Upper lobe of right lung (tissue), 1 donor: ENCODE measurements at places on chromosomes 6 and 20.

DNA sequence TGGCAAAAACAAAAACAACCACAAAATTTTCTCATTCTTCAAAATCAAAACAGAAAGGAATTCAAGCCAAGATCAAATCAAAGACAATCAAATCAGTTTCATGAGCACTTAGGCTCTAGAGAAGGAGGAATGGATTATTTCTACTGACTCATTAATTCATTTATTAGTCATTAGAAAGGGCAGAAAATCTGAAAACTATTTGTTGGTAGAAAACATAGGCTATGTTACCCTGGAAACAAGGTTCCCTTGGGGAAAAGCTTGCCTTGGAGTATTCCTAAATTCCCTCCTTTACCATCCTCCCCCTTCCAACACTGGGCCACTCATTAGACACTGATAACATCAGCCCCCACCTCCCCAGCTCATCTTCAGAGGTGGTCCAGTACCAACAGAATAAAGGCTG lies 17.5 kb downstream of the KIF16B start:
- no peak for DNase-seq

GRCh38 chr6:155223646-155224451 lies 40.0 kb upstream of the CLDN20 start:
- DNase-seq: no peak

DNA sequence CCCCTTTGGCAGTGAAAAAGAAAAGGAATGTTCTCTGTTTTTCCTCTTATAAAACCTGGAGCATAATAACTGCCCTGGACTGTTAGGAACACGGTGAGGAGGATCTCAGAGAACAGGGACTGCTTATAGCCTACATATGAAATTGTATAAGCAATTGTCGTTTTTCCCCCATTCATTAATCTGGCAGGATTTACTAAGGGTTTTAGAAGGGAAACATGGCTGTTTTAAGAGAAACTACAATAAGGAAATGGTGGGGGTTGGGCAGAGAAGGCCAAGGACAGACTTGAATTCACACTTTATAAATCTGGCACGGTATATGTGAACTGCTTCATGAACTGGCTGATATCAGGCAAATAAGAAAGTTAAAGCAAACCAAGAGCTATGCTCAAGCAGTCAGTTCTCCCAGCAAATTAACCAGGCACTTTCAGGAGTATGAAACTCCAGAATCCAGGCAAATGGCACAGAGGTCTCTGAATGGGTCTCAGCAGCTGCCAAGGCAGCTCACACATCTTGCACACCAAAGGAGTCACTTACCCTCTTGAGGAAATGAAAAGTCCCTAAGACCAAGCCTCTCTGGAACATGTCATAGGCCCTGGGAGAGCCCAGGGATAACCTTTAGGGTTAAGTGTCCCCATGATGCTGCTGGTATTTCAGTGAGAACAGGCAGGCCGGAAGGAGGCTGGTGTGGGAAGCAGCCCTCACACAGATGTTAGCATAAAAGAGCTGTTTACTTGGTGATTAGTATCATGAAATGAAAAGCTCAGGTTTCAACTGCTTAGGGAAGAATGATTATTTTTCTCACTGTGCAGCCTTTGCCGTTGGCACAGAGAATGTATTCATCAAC lies 260.5 kb upstream of the MARCKS start:
- no peak for DNase-seq

GRCh38 chr6:5030596-5031136 lies 26.8 kb upstream of the RPP40 start:
- DNase-seq: peak; percentile 81

DNA sequence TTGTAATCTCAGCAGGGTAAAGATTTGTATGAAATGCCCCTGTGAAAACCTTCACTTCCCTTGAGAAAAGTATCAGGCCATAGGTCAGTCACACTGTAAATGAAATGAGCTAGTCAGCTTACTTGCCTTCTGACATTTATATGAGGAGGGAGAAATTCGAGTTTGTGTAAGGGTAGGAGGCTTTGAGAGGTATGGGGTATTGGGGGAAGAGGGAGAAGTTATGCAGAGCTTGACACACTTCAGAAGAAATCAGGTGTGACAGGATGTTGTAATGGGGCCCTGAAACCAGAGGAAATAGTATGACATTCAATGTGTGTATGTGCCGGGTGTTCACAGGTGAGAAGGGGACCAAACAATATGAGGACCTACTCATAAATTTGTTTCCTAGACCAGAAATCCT lies 64.2 kb upstream of the CCN6 start:
- no peak for DNase-seq

GRCh38 chr20:14193885-14194284 lies 143.5 kb downstream of the FLRT3 start:
- DNase-seq: no peak

DNA sequence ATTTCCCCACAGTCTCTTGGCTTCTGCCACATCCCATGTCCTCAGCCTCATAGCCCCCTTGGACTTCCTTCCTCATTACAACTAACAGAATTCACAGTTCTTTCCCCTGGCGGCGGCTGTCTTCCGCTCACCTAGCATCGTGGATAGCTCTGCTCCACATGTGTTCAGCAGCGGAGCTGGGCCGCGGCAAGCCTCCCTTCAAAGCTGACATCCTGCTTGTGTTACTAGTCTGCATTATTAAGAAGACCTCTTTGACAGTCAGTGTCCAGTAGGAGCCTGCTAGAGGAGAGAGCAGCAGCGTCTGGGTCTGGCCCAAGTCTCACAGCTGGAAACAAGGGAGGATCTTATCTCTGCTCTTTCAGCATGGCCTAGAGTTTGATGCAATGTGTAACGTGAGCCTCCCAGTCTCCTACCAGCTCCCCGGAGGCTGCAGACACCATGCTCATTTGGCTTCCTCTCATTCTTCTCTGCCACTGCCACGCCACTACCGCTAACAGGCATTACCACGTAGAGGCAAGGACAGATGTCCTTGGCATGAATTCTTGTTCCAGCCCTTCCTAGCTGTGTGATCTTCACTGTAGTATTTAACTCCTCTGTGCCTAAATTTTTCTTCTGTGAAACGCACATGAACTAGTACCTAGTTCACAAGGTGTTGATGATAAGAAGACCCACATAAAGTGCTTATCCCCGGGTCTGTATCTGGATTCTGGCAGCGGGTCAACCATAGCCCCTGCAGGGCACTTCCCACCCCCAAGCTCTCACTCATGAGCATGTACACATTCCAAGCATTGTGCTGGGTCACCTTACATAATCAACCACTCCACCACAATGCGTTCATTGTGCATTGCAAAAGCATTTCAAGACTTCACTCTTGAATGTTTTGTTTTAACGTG lies 107.1 kb upstream of the BACH2 start:
- DNase-seq: no peak

DNA sequence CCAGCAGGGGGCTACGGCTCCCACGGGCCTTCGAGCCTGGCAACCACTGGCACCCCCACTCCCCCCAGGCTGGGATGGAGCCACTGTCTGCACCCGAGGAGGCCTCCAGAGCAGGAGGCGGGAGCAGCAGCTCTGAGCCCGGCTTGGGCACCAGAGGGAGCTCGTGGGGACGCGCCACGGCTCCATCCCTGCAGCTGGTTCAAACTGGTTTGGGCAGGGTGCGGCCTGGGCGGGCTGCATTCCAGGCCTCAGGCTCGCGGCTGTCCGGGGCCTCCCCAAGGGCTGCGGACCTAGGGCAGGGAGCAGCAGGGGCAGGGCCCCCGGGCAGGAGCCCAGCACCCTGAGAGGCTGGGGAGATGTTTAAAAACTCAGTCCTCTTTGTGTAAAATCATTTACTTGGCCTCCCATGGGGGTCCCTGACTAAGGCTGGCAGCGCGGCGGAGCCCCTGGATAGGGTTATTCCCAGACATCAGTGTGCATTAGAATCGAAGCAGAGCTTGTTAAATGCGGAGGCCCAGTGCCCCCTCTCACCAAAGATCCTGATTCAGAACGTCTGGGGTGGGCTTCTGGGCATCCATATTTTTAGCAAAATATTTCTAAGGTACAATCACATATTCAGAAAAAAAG lies 4.1 kb upstream of the BCAS4 start:
- DNase-seq: peak; percentile 96

GRCh38 chr20:36128463-36129159 lies 25.9 kb upstream of the EPB41L1 start:
- no peak for DNase-seq

DNA sequence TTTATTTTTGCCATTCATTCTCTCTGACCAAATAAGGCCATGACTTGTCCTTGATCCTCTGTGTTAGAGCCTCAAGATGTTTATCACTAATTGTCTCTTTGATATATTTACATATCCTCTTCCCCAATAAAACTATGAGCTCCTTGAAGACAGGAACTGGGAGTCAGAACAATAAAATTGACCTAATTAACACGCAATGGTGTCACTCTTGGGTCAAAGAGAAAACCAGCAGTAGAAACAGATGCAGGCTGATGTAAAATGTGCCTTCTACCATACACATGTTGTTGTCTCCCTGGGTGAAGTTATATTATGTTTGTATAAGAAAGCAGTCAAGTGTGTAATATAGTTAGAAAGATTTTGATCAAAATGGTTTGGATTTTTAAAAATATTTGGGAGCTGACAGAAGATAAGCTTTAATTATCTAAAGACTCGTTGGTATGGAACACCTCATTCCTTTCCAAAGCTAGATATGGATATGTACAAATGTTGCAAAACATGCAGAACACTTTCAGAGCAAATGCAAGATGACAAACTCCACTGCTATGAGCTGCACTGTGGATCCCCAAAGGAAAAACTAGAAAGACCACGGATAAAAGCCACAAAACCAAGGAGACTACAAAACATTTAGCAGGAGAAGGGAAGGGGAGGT lies 109.7 kb upstream of the STMND1 start:
- no peak for DNase-seq

GRCh38 chr6:33958526-33959328 lies 154.9 kb upstream of the MLN start:
- peak; percentile 58 for DNase-seq

DNA sequence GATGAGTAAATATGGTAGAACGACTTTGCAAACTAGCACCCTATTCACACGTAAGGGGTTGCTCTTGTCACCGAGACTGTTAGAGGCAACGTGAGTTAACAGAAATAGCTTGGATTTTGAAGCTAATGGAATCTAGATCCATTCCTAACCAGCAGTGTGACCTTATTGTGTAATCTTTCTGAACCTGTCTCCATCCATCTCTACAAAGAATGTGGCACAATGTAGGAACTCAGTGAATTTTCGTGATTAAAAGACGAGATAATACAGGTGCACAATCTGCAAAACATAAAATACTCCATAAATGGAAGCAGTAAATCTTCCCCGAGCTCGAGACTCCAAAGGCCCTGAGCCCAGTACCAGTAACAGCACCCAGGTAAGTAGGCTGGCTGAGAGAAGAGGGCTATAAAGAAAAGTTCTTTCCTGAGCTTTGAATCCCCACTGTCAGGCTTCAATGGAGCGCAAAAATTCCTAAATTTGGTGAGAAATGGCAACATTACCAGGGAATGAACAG lies 801 bp upstream of the KIFC1 start:
- DNase-seq: no peak

DNA sequence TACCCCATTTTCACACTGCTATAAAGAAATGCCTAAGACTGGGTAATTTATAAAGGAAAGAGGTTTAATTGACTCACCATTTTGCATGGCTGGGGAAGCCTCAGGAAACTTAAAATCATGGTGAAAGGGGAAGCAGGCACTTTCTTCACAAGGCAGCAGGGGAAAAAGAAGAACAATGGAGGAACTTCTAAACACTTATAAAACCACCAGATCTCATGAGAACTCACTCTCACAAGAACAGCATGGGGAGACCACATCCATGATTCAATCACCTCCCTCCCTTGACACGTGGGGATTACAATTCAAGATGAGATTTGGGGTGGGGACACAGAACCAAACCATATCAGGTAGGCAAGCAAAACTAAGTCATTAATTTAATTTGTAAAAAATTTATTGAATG lies 343.2 kb downstream of the FRK start:
- no peak for DNase-seq

DNA sequence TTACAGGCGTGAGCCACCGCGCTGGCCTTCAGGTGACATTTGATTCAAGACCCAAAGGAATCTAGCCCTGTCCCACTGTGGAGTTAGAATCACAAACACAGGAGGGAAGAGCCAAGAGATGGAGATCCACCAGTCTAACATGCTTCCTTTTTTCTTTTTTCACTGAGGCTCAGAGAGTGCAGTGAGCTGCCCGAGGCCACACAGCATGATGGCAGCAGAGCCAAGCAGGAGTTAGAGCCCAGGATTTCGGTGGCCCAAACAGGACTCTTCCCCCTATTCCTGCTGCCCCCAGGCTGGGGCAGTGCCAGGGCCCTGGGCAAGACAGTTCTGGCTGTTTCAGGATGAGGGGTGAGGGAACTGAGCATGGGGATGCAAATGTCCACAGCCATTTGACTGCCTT lies 8.1 kb upstream of the SPDEF start:
- DNase-seq: no peak

DNA sequence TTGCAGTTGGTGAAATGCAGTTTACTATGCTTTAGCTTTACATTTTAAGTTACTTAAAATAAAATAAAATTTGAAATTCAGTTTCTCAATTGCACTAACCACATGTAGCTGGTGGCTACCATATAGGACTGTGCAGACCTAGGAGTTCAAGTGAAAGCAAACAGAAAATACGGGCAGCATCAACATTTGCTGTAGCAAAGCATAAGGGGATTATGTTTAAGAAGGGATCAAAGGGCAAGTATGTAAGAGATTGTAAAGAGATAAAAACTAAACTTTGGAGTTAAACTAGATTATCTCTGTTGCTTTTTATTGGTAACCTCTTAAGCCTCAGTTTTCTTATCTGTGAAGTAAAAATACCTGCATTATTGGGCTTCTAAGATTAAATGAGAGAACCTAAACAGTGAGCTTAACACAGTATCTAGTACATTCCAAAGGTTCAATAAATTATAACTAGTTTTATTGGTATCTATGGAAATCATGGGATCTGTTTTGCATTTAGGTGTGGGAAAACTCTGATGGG lies 81.2 kb downstream of the SPTLC3 start:
- no peak for DNase-seq

- DNase-seq: no peak
Observed at GRCh38 chr6:33744895-33745546, 1.7 kb downstream of the IP6K3 start.

DNA sequence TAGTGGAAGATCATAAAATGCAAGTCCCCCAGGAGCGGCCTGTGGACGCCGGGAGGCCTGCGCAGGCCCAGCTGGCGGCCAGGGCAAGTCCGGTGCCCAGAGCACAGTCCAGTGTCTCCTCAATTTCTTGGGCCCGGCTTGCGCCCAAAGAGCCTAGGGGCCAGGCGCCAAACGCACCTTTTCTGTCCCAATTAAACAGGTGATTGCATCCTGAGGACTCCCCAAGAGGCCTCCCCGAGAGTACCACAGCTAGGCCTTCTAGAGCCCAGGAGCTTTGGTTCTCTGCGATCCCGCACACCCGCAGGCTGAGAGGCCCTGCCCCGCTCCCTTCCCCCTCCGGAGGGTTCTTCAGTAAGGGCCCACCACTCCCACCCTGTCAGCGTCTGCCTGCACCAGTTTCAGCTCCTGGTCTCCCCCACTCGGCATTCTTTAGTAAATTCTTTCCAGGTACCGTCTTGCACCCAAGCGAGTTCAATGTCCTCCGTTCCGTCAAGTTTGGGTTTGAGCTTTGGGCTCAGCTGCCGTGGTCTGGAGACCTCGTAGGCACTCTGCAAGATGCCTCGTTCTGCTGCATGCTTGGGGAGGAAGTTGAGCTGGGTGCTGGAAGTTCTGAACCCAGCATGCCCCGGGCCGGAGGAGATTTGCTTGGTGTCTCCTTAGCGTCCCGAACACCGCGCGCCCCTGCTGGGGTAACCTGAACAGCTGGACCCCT lies 3.9 kb upstream of the NKX2-2 start:
- no peak for DNase-seq
